Stimulated activated naive CD8-positive, alpha-beta T cell treated with anti-CD3 and anti-CD28 coated beads, Interleukin-15, amount 100 ng/mL, for 72 hours (primary cell): ENCODE measurements at places on chromosomes 16 and 17.

GRCh38 chr16:11325404-11326083 lies 19.7 kb upstream of the RMI2 start:
- peak; percentile 62 for DNase-seq

- DNase-seq = no peak
These were observed 2.7 kb downstream of the ULK2 start for GRCh38 chr17:19865021-19865420.

DNA sequence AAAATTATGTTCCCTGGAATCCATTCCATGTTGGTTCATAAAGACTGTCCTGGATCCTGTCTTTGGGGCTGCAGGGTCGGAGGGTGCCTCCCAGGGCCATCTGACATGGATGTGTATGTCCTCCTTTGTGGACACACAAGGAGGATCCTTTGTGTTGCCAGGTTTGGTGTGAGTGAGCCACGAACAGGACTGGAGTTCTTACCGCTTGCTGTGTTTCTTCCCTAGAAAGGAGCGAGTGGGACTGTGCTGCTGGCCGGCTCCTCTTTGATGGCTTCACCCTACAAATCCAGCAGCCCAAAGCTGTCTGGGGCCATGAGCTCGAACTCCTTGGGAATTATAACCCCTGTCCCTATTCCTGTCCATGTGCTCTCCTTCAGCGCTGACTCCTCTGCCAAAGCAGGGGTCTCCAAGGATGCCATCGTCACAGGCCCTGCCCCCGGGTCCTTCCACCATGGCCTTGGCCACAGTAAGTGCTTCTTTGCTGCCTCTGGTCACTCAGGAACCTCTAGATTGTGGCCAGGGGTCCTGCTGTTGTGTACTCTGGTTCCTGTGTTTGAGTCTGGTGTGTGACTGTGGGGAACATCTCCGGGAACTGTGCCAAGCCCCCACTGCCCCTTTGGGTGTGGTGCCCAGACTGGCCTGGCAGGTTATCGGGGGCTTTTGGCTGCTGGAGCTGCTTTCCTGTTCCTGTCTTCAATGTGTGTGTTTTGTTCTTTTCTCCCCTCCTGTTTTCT lies 29.5 kb downstream of the UBN1 start:
- DNase-seq = no peak

GRCh38 chr17:17474341-17474740 lies 2.5 kb upstream of the MED9 start:
- no peak for DNase-seq

DNA sequence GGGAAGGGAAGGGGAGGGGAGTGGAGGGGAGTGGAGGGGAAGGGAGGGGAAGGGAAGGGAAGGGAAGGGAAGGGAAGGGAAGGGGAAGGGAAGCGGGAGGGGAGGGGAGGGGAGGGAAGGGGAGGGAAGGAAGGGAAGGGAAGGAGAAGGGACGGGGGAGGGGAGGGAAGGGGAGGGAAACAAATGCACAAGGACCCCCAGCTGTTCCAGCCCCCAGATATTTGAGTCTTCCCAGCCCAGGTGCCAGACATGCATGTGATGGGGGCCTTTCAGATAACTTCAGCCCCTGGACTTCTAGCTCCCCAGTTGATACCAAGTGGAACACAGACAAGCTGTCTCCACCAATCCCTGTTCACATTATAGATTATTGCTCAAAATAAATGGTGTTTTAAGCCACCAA lies 14.7 kb upstream of the KDM8 start:
- no peak for DNase-seq

DNA sequence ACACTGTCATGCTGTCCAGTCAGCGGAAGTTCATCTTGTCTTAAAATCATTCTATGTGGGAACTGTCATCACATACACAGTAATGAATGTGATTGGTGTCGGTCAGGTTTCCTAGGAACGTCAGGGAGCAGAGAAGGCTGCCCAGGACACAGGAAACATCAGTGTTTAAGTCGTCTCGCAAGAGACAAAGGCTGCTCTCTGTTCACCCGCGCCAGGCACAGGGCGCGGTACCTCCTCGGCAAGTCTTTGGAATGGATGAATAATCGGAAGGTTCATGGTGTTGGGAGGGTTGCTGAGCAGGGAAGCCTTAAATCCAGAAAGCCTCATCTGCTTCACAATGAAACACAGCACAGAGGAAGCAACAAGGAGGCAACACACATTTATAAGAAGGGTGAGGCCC lies 148.2 kb downstream of the CPPED1 start:
- no peak for DNase-seq

DNA sequence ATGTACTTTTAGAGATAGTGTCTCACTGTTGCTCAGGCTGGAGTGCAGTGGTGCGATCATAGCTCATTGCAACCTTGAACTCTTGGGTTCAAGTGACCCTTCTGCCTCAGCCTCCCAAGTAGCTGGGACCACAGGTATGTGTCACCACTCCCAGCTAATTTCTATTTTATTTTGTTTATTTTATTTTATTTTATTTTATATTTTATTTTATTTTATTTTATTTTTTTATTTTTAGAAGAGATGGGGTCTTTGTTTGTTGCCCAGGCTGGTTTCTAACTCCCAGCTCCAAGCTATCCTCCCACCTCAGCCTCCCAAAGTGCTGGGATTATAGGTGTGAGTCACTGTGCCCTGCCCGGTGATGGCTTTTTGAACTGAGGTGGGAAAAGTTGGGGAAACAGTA lies 35.1 kb upstream of the HS3ST4 start:
- no peak for DNase-seq

DNA sequence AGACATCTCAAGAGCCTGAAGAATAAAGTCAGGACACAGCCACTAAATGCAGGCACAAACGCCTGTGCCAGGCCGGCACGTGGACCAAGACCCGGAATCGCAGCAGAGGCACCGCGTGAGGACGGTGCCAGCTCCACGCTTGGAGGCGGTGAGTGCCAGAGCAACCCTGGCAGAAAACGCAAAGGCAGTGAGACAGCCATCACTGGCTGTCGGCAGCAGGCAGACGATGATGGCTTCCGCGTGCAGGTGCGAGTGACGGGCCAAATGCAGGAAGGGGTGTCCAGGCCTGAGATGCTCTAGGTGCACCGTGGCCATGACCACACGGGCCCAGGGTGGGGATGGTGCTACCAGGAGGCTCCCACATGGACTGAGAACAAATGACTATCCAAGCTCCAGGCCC lies 78.8 kb downstream of the LMF1 start:
- DNase-seq = no peak

DNA sequence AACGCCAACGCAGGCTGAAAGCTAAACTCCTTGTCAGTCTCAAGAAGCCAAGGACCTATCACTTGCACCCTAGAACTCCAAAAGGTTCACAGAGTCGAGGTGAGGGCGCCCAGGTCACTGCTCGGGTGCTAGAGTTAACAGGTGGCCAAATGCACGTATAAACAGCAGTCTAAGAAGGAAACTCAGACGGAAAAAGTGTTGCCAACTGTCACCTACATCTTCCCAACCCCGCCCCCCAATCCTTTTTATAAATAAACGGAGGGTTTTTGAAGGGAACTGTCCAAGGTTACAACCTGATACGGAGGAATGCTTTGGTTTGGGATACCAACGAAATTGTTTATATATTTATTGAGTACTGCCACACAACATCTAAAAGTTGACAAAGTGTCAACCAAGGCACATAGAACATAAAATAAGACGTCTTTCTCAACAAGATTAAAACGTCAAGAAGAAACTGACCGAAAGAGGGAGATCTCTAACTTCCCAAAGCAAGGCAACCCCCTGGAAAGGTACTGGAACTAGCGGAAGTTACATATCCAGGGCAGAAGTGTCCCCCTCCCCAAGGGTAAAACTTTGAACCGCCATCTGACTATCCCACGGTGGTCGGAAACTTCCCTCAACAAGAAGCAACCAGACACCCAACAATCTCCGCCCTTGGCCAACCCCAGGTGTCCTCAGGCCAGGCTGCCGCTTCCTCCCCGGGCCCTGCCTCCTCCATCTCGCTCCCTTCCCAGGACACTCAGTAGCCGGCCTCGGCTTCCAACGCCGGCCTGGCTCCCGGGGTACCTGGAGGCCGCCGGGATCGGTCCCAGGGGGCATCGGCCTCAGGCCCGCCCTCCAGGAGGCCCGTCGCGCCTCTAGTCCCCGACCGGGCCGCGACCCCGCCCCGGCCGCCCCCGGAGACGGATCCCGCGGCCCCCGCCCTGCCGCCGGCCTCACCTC lies 982 bp downstream of the SPAG9 start:
- DNase-seq = peak; percentile 40

- DNase-seq = peak; percentile 65
These were observed 15.0 kb upstream of the C17orf58 start for GRCh38 chr17:68011199-68011665.

- DNase-seq = peak; percentile 77
These were observed 18.8 kb downstream of the SIAH1 start for GRCh38 chr16:48366165-48367093.

- no peak for DNase-seq
These were observed 30.7 kb downstream of the DNAH17 start for GRCh38 chr17:78546476-78546875.

DNA sequence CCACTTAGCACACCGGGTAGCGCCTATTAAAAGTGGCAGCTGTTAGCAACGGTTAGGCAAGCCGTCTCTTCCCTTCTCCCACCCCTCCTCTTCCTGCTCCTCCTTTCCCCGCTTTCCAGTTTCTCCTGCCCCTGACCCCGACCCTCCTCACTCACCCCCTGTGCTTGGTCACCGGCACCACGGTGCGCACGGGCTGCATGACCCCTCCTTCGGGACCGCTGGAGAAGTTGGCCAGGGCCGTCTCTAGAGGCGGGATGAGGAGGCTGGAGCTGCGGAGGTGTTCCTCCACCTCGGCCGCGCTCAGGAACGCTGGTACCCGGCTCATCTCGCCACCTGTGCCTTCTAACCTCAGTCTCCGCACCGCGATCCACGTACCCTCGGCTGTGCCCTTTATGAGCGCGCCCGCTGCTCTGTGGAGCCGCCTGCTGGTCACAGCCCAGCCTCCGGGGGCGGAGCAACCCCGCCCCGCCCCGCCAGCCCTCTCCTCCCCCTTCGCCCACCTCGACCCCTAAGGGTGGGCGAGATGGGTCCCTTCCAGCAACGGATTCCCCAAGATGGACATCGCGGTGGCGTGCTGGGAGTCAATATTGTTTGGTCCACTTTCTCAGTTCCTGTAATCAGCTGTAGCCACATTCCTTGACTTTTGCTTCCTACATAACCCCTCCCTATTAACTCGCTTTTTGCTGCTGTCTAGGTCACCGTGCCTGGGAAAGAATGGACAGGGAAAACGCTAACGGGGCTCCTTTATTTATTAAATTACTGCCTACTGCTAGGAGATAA lies at the start of gene CRYM:
Gene CRYM (minus strand): TSS at position 364 of the 780 bp plus-strand sequence. CDS start 39 bp downstream, at position 325.
- peak; percentile 49 for DNase-seq

- no peak for DNase-seq
These were observed 83.9 kb upstream of the FBXO47 start for GRCh38 chr17:39051001-39051585.

DNA sequence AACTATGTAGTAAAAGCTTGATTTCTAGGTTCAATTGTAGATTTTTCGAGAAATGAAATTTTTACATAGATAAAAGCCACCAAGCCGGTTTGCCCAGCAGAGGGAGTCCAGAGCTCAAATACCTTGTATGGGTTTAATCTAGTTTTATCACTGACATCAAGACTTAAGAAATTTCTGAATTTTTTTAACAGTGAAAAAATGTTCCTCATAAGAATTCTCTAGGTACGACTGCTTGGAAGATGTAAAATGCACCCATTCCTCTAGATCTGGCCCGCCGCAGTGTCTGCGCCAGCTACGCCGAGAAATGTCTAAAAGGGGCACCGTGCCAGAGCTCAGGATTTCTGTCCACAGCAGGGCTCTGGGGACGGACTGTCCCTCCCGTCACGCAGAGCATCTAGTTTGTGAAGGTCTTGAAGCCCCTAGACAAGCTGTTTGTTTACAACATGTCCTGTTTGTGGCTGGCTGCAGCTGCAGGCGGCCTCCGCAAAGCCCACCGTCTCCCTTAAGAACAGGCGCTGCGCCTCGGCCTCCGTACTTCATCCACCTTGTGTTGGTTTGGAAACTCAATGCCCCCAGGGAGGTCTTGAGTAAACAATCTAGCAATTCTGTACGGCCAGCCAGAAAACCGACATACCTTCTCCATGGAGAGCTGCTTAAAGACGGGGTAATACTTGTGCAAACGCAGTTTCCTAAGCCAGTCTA lies 24.8 kb downstream of the MAP1LC3B start:
- peak; percentile 27 for DNase-seq

GRCh38 chr16:69105501-69106361 lies at the start of gene HAS3:
TSS of gene HAS3 (plus strand) at chr16:69105653. CDS start at chr16:69109396, 3,743 bp downstream.
- peak; percentile 39 for DNase-seq

DNA sequence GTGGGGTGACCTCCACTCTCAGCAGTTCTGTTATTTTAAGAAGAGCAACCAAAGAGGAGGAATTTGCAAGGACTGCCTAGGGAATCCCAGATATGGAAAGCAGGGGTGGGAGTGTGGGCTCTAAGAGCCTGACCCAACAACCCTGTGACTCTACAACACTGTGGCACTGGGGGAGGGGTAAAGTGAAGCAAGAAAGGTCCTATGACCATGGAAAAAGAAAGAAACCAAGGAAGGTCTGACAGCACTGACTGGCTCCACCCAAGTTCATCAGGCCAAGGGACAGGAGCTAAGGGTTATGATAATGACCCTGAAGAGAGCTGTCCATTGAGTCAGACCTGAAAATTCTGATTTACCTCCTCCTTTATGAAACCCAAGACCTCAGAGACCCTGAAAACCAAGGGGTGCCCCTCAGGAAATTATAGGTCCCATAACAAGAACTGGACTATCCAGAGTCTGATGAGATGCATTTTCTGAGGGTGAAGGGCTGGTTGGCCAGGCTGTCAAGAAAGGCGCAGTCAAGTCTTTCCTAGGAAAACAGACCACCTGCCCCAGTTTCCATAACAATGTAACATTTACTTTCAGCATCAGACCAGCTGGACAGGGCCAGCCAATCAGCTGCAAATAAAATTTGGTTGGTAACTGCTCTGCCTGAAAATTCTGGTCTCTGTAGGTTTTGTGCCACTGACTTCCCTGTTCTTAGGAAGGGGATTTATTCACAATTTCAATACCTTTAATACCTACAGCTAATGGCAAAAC lies 53.8 kb upstream of the MTMR4 start:
- no peak for DNase-seq

DNA sequence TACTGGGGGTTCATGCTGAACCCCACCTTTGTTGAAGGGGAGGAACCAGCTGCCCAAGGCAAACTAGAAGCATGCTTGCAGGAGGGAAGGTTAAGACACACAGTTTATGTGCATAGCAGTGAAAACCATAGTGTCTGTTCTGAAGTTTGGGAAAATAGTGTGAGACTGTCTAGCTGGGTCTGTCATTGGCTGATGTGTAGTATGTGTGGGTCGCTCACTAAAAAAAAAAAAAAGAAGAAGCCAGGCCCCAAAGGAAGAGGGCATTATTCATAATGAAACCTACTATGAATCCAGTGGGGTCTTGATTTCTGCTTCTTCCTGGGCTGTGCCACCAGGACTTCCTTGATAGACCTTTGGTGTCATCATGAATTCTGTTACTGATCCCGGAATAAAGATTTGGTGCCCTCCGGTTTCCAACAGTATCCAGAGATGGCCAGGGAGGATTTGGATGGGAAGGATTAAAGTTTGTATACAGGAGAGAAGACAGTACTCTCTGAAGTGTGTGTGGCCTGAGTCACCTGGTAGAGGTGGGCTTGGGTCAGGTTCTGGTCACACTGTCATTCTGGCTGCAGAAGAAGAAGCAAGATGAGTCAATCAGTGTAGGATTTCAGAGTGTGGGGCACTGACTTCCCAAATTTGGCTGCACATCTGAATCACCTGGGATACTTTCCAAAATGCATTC lies 220.3 kb downstream of the PRKCA start:
- peak; percentile 54 for DNase-seq

- DNase-seq = peak; percentile 7
These were observed 363.7 kb downstream of the SNX29 start for GRCh38 chr16:12340151-12340733.
